ENCODE measurements at places on chromosomes 13 and 19.
A peak's percentile ranks its signal among the peaks of the same experiment; 100 is the strongest.

DNA sequence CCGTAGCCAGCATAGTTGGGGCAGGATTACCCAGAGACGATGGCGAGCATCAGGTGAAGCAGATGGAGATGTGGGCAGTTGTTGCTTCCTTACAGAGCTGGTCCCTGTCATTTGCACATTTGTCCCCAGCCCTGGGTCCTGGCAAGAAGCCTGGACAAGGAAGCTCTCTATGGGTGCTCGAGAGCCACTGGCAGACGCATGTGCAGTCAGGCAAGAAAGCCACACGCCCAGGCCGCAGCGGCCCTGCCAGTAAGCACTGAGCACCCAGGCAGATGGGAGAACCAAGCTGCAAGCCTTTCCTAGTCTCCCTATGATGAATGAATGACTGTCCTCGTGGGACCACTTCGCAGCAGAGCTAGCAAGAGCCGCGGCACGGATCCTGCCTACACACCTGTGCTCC, 182.8 kb downstream of the FOXO1 start:
- no peak for DNase-seq

- DNase-seq, result peak; percentile 44
Observed at GRCh38 chr13:44230736-44231135, 142.9 kb upstream of the SERP2 start.

GRCh38 chr13:59743195-59743594, 420.5 kb downstream of the DIAPH3 start:
- DNase-seq, result peak; percentile 37

DNA sequence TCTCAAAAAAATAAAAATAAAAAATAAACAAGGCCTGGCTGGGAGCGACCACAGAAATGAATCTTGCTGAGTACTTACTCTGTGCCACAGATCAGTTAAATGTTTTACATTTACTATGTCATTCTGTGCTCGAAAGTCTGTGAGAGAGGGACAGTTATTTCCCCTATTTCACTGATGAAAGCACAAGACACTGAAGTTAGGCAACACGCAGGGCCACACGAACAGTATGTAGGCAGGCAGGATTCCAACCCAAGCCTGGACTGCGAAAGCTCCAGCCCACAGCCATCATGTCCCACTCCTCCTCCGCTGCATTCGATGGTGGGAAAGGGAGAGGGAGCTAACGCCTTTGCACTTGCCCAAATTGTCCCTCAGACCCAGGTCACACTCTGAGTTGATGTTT, 34.2 kb downstream of the RUBCNL start:
- DNase-seq, result no peak

- DNase-seq, result no peak
Observed at GRCh38 chr19:4800591-4801081, 9.1 kb downstream of the FEM1A start.

- DNase-seq, result no peak
Observed at GRCh38 chr13:90696656-90697055, 650.8 kb upstream of the MIR17HG start.

GRCh38 chr13:20877902-20878301, 24.6 kb downstream of the XPO4 start:
- no peak for DNase-seq

DNA sequence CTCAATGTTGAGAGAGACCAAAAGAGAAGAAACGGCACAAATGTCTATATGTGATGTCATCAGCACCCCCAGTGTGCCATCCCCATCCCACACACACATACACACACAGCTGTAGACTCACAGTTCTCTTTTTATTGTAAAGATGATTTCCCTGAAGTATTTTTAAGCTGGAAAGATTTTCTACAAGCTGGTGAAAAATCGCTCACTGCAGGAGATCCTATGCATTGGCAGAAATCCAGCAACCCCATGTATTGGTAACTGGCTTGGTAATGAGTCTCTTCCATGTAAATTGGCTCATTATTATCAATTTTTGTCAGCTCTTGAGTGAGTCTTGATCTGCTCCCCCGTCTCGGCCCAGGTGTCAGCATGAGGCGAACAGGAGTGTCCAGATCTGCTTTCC, 107.1 kb upstream of the UQCRFS1 start:
- DNase-seq, result no peak

GRCh38 chr19:10102787-10103236, 334 bp upstream of the ANGPTL6 start:
- DNase-seq, result no peak

DNA sequence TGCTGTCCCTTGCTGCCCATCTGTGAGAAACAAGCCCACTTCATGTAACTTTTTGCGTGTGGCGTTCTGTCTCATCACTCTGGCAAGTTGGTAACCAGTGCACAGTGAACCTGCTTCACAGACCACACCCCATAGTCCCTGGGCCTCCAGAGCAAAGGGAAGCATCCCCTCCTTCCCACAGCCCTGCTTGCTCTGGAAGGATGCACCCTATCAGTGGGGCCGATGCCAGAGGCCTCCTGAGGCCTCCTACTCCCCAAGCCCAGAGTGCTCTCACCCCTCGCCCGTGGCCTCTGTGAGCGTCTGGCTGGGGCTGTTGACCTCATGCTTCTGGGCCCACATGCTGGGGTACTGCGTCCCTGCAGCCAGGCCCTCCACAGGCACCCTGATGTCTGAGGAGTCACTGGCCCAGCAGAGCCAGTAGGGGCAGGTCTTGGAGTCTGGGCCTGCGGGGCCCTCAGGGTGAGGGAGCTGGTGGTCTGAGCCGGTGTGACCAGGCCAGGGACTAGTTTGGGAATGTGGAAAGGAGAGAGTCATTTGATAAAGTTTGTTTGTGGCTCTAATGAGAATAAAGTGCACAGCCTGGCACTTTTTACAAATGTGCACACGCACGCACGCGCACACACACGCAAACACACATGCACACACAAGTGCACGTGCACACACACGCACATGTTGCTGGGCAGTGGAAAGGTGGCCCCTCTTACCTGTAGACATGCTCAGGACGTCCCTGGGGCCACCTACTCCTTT, 5.1 kb downstream of the TMEM86B start:
- DNase-seq, result no peak

GRCh38 chr13:76630629-76631230, 255.5 kb downstream of the KCTD12 start:
- no peak for DNase-seq

DNA sequence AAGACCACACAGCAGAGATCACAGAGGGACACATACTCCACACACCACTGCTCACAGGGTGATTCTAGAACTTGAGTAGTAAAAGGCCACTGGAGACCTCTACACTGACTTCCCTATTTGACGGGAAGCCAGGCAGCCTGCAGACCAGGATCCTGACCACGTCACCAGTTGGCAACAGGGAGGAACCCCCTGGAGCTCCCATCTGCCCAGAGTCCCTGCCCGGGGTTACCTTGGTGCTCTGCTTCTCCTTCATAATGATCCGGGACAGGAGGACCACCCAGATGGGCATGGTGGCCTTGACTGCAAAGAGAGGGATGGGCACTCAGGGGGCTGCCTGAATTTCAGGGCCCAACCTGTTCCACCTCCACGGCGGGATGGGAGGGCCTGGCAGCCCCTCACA, 932 bp downstream of the SLC35E1 start:
- no peak for DNase-seq

GRCh38 chr19:51030631-51031030, 4.2 kb downstream of the KLK12 start:
- no peak for DNase-seq

- no peak for DNase-seq
Observed at GRCh38 chr19:36605877-36606478, 865 bp downstream of the ZNF382 start.

DNA sequence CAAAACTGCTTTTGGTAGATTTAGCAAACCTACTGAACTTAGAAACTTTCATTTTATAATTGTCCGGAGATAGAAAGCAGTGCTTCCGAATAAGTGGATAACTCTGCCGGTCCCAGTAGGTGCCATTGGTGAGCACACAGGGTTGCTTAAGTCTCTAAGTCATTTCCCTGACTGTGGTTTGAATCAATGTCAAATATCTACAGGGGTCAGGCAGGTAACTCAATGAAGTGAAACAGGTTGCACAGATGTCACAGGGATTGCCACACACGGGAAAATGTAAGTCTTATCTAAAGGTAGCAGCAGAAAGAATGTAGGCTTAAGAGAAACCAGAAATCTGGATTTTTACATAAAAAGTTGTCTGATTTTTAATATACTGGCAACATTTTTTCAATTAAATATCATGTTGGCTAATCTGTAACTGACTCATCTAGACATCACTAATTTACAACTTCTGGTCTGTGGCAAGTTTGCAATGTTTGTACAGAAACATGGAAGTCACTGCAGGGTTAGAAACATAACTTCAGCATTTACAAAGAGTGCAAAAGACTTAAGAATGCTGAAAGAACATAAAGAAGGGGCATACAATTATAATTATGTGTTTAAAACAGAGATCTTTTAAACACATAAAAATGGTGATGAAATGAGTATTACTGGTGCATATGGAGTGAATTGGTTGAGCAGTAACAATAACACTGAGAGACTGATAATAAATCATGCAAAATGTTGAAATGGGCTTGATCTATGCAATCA, 14.3 kb upstream of the LRRC63 start:
- DNase-seq, result peak; percentile 86

DNA sequence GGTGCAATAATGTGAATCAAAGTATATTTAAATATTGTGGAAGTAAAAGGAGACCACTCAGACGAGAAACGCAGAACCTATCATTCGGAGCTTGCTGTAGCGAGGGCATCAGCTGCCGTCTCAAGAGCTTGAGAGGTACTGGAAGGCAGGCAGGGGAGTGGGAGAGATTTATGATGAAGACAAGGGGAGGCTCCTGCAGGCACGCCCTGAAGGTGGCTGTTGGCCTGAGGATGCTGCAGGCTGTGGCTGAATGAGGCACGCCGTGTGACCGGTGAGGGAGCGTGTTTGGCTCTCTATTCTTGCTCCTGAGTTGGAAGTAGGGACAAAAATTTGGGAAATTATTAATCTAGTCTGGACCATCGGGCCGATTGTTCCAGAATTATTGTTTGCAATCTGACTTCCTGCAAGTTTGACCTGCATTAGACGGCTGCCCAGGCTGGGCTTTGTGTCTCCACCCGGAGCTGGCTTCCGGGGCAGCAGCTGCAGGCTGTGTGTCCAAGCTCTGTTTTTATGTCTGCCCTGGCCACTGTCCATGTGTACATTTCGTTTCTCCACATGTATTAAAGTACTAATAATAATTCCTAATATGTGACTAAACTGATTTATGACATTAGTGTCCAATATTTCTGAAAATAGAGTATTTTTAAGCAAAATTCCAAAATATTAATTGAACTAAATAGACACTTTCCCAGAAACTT, 91.1 kb upstream of the ANKRD10 start:
- DNase-seq, result peak; percentile 12

DNA sequence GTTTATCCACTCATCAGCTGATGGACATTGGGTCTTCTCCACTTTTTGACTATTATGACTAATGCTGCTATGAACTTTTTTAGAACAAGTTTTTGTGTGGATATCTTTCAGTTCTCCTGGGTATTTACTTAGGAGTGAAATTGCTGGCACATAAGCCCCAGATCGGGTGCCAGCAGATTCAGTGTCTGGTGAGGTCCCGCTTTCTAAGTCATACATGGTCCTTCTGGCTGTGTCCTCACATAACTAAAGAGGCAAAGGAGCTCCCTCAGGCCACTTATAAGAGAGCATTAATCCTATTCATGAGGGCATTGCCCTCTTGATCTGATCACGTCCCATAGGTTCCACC, 600 bp upstream of the ZNF226 start:
- DNase-seq, result no peak

- DNase-seq, result peak; percentile 94
Observed at GRCh38 chr13:35979361-35979951, 151.7 kb downstream of the DCLK1 start.

GRCh38 chr19:56076498-56076897, 44.6 kb downstream of the ZNF787 start:
- peak; percentile 30 for DNase-seq

DNA sequence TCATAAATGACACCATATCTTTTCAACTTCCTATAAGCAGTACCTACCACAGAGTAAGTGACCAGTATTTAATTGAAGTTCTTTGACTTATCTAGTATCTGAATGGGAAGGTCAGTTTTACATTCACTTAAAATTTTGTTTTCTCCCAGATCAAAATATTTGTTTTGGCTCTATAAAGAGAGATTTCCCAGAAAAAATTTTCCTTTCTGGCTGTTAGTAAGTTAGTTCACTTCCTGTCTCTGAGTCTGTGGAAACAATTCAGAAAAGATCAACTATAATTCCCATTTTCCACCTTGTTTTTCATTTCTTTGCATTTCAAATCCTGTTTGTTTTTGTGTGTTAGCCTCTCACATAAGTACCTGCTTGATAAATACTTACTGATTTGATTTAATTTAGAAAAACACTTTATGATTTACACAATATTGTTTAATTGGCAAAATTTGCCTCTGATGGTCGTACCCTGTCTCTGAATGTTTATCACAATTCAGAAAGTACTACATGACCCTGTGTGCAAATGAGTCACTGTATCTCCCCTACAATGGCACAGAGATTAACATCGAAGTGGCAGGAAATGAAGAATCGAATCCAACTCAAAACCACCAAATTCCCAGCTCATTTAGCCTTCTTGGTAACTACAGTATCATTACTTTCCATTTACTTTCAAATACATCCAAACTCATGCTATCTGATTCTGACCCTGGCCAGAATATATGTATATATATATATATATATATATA, 15.4 kb upstream of the MED4 start:
- no peak for DNase-seq

DNA sequence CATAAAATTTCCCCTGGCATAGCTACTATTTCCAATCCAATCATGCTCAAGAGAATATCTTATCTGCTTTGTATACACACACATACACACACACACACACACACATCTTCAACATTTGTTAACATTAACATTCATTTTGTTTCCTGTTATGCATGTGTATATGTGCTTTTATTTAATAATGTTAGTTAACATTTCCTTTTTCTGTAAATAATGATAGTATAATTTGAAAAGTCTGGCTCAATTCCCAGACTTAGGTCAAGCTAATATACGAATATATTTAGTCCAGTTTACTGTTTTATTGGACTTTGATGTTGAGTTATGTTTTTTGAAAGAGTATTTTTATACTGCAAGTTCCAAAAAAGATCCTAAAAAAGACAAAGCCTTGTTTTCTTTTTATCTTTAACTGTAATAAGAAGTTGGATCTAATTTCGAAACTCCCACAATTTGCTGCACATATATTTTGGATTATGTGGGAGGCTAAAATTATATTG, 1072.4 kb downstream of the EFNB2 start:
- no peak for DNase-seq

DNA sequence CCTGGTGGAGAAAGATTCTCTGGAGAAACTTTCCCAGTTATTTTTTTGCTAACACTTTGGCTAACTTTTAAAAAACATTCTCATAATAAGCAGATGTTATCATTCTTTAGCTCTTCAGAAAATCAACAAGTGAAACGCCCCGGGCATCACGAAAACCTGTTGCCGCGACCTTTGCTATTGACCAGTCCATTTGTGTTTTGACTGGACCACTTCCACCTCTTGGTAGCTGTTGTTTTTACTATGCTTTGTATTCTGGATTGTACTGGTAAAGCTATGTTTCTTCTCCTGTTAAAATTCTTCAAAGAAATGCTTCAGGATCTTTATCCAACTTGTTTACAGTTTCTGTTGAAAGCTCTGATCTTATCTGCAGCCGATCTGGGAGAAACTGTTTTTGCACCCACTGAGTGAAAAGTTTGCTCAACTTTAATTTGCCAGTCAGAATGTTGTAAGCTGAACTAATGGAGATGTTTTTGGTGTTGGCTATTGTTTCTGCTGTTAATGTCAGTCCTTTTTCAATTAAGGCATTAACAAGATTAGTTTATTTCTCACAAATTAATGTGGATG, 23.3 kb downstream of the UFM1 start:
- DNase-seq, result no peak

Measured in fibroblast of skin of abdomen (primary cell).